ENCODE measurements at places on chromosomes 16 and 17. TPM values are rescaled to one million over a fixed set of nuclear protein-coding genes. Genes with fewer than 3 reads are reported as not detected.

ENGASE gene
- total RNA-seq: 9.0 TPM

DNA sequence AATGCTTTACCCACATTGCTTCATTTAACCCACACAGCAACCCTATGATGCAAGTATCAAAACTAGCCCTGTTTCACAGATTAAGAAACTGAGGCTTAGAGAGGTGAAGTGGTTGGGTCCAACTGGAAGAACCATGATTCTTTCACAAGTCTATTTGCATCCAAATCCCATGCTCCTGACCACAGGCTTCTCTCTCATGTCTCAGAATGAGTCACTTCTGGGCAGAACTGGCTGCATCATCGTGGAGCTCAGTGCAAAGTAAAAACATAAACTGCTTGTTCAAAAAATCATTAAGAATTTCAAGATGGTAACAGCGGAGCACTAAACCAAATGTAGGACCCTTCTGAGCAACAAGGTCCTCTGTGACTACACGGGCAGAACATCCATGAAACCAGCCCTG lies 20.2 kb upstream of the CES1 start:
- DNase-seq: no peak

DNA sequence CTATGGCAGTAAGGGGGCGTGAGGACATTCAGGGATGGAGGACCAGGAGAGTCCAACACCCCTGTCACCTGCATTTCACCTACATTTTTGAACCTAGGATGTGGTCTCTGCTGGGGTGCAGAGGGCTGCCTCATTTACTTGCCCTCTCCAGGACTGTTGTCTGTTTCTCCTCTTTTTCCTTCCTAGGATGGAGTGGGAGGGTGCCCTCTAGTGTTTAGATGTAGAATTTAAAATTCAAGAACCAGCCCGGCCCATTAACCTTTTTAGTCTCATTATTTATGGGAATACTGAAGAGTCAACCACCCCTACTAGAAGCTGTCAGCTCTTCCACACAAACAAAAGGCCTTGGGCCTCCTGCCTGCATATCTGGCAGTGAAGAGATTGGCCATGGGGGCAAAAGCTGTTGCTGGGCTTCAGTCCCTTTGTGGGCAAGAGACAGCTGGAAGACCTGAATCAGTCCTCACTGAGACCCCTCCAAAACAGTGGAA lies 2.5 kb upstream of the STARD3 start:
- no peak for DNase-seq

- no peak for DNase-seq
These were observed 11.9 kb downstream of the KIF19 start for GRCh38 chr17:74337834-74338500.

- DNase-seq: no peak
These were observed 50.4 kb downstream of the TIMM22 start for GRCh38 chr17:1047177-1047878.

- DNase-seq: no peak
These were observed 1098.4 kb upstream of the EEF2KMT start for GRCh38 chr16:6195966-6196365.

Data from kidney epithelial cell (primary cell).